ENCODE measurements at places on chromosomes 4 and X. TPM values are rescaled to one million over a fixed set of nuclear protein-coding genes. Genes with fewer than 3 reads are reported as not detected.

Gene CORIN
- not detected for total RNA-seq

DNA sequence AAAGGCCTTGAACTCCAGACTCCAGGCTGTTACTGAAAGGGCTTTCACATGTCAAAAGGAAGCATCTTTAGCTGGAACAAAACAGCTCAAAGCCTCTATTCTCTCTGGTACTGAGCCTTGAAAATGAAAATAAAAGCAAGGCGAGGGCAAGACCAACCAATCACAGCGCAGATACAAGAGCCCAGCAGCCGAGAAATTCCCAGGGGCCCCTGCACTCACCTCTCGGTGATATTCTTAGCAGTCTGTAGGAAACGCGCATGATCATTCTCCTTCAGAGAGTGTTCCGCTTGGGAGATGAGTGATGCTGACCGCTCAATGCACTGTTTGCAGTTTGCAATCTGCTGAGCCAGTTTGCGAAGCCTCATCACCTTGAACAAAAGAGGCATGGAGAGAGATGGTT, 138.1 kb downstream of the MID1 start:
- no peak for DNase-seq
- H3K36me3 ChIP-seq, result no peaks in the 10 kb centered on the region
- no peak overlapping the region for H3K4me3 ChIP-seq
- H3K27ac ChIP-seq, result no peak overlapping the region

DNA sequence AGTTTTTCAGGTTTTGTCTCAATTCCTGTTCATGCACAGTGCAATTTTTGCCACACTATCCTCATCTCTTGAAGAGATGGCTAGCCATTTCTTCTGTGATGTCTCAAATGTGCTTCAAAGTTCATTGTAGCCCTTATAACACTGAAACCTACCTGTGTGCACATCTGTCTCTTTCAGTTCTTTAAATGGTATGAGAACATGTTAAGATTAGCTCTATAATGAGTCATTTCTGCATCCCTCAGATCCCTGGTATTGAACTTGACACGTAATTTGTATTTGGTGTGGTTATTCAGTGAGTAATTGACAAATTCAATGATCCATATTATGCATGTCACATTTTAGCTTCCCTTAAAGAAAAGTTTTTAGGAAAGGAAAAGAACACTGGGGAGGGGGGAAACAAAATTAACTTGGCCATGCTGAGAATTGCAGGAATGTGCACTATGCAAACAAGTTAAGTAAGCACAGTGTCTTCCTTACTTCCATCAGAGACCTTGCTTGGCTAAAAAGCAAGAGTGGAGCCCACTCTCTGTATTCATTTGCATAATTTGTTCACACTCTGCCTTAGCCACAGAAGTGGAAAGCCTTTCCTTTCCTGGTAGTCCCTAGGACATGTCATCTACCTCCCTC, 659.8 kb upstream of the MAGEB2 start:
- H3K4me1 ChIP-seq, result no peaks in the 10 kb centered on the region
- no peak overlapping the region for H3K27ac ChIP-seq
- H3K27me3 ChIP-seq, result no peaks in the 10 kb centered on the region

Gene GRIA3
- total RNA-seq, result not detected

DNA sequence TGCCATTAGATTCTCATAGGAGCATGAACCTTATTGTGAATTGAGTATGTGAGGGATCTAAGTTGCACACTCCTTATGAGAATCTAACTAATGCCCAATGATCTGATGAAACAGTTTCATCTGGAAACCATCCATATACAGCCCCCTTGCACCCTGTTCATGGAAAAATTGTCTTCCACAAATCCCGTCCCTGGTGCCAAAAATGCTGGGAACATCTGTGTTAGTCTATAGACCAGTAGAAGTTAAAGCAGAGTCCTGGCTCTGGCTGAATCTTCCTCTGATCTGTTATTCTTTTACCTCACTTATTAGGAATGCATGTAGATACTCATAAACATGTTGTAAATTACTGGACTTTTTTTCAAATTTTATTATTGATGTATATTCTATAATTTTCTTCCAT, 29.2 kb downstream of the SULT1B1 start:
- H3K4me1 ChIP-seq, result no peaks in the 10 kb centered on the region
- H3K4me3 ChIP-seq, result no peak overlapping the region
- H3K36me3 ChIP-seq, result no peaks in the 10 kb centered on the region
- H3K27me3 ChIP-seq, result no peaks in the 10 kb centered on the region

DNA sequence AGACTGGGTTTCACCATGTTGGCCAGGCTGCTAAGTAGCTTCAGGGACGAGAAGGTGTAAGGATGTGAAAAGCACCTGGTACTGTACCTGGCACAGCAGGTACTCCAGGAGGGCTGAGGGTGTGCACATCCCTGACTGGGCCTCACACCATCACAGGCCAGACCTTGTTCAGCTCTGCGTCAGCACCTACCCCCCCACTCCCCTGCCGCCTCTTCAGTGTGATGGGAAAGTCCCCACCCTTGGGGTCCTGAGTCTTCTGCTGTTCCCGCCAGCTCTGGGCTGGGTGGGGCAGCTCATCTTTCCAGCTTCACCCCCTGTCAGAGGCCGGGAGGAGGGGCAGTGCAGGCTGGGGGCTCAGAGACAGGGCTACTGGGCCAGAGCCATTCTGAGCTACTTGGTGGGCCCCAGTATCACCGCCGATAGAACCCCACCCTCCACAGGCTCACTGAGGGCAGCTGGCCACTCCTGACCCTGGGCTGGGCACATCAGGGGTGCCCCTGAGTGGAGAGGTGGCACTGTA, 6.7 kb upstream of the SH3BP2 start:
- peaks cover 3% of the 10 kb centered on the region for H3K27me3 ChIP-seq
- H3K27ac ChIP-seq, result no peak overlapping the region
- DNase-seq, result no peak

Gene KLF8
- 2.5 TPM for total RNA-seq

Data from activated CD8-positive, alpha-beta memory T cell treated with anti-CD3 and anti-CD28 coated beads, Interleukin-2, amount 10 ng/mL, durations not matched to agents 7 days and 5 days (primary cell).